Left renal cortex interstitium (tissue), 4 donors: ENCODE measurements at places on chromosomes 1 and 21.

DNA sequence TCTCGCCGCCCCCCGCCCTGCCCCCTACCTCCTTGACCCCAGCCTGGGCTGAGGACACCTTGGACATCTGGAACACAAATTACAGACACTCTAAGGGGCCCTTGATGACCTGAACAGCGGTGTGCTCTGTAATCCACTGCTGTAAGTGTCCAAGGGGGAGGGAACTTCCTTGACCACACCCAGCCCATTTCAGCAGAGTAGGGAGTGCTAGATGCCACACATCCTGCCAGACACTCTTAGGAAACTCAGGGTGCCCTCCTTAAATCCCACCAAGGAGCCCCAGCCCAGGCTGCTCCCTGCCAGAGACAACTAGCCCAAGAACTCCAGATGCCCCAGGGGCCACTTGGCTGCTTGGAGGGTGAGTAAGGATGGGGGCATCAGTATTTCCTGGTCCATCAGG, 282.2 kb downstream of the RRAGC start:
- no peak for DNase-seq

- no peak for DNase-seq
Measured at GRCh38 chr1:70517444-70517843, 106.4 kb downstream of the CTH start.

- no peak for DNase-seq
Measured at GRCh38 chr1:154621875-154622274, 13.9 kb upstream of the ADAR start.

GRCh38 chr1:8540261-8540941, 222.5 kb downstream of the SLC45A1 start:
- DNase-seq = no peak

DNA sequence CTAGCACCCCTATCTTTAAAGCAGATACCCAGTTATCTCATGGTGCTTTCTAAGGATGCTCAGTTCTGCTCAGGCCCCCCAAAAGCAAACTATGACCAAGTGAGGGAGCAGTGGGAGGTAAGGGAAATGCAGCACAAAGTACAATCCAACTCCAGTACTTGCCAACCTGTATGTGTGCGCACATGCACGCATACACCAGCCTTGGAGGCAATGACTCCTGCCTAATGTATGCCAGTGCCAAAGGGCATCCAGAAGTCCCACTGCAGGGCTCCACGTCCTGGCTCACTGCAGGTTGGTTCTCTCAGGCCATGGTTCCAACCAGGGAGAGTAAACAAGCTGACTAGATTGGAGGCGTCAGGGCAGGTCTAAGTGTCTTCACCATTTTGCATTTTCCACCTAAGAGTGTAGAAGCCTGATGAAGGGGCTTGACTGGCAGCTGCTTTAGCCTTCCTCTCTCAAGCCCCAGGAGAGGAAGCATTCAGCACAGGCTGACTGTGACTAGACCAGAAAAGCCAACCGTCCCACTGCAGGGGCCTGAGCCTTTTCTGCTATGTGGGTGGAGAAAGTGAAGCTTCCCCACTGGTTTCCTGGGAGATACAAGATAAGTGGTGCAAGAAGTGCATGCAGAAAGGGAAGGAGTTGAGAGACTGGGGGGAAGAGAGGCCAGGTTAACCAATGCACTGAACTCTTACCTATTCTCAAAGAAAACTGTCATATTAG, 7.7 kb downstream of the AMIGO1 start:
- DNase-seq = no peak

DNA sequence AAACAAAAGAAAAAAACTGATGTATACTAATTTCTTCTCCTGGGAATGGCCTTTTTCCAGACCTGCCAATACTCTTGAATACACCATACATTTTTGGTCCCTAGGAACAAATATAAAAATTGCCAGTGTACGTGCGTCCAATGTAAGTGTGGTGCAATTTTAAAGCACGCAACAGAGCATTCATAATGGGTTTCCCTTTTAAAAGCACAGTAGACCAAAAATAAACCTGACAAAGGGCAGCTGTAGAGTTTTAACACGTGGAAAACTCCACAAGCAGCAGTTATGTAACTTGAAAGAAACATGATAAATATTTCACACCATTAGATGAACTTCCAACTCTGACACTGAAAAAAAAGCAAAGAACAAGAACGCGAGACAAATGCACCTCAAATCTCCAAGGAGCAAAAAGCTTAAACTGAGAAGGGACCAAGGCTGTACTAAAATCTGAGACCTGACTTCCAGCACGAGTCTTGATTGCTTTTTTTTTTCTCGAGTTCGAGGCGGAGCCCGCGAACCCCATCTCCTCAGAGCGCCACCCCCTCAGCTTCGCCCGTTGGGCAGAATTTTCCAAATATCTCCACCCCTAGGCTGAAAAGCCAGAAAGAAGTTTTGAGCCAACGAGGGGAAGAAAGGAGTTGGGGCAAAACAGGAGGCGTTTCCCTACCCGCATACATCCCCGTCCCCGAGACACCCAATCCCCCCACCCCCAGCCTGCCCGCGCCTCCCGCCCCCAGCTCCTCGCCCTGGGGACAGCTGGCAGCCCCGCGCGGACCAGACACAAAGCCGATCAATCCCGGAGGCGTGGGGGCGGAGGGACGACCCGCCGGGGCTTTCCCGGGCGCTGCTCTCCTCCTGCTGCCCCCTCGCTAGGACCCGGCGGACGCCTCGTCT, at the start of gene JAM2:
Gene JAM2, plus strand, starts transcription at position 599 of the 891 bp plus-strand sequence. CDS start 564 bp downstream, outside the sequence.
- DNase-seq = peak; percentile 38

- no peak for DNase-seq
Measured at GRCh38 chr1:44220755-44221154, 7.5 kb downstream of the DMAP1 start.

DNA sequence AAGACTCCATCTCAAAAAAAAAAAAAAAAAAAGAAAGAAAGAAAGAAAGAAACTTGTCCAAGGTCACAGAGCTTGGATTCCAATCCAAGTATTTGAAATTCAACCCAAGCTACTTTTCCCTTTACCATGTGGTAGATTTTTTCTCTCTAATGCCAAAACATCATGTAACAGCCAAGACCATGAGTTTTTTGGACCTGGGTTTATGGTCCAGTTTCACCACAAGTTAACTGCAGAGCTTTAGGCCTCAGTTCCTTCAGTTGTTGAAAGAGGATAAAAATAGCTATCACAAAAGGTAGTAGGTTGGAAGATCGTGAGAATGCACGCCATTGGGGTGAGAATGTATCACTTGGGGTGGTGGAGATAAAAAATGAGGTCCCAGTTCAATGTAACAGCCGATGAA, 33.4 kb downstream of the ATP2B4 start:
- no peak for DNase-seq

DNA sequence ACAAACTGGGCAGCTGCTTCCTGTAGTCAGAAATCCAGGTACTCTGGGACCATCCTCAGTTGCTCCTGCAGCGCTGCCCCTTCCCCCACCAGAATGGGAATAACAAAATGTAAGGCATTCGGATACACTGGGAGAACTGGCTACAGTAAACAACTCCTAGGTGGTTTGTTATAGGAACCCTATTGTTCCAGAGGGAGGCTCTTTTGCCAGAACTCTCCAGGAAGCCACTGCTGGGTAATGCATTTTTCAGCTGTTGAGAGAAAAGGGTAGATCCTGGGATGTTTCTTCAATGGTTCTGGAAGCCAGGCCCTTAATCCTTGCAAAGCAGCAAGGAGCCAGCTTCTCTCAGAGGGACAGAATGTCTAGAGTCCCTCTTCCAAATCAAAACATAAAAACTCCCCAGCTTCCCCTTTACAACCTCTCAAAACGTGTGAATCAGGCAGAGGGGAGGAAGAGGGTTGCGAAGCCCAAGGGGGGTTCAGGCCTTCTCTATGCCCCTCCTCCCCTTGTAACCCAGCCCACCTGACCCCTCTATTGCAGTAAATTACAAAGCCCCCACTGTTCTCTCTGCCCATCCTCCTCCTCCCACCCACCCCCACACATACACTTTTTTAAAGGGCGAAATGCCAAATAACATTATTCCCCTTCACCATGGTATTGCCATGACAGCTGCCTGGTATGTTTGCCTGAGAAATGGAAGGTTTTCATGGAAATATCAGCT, 29.1 kb downstream of the PLPP3 start:
- DNase-seq = no peak

DNA sequence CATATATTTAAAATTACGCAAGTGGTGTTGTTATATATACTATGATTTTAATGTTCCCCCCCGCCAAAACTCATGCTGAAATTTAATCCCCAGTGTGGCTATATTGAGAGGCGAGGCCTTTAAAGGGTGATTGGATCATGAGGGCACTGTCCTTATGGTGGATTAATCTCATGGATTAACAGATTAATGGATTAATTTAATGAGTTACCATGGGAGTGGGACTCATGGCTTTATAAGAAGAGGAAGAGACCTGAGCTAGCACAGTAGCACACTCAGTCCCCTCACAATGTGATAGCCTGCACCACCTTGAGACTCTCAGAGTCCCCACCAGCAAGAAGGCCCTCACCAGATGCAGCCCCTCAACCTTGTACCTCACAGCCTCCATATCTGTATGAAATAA, 34.8 kb downstream of the C1orf198 start:
- no peak for DNase-seq

- peak; percentile 59 for DNase-seq
Measured at GRCh38 chr1:27349784-27350662, 8.2 kb downstream of the SYTL1 start.

DNA sequence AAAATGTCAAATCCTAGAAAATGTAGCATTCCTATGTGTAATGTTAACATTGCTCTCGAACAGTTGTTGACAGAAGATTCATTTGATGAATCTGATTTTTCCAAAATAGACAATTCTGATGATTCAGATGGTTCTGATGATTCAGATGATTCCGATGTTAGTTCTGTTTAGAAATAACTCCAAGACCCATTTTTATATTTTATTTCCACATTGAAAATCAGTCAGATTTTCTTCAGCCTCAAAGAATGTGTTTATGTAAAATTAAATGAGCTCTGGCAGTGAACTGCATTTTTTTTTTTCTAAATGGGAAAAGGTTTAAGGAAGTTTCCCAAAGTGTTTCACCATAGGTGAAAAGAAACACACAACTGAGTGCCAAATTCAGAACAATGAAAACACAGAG, 136.5 kb downstream of the TSEN15 start:
- DNase-seq = no peak

DNA sequence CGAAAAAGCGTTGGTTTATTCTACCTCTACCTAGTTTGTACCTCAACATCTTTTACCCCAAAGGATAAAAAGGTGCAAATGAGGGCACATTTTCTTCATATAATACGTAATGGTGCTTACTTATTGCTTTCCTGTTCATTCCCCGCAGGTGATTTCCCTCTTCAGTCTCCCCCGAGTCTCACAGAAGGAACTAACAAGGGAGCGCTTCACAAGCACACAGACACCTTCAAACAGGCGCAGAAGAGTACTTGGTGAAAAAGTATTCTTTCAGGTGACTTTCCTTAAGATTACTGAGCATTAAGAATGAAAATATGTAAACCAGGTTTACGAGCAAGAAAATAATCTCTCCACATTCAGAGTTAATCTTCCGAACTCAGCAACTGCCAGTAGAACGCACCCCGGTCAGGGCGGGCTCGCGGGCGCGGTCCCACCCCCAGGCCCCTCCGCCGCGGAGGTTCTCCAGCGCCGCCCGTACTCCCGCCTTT, 511 bp upstream of the RABGAP1L start:
- DNase-seq = no peak

DNA sequence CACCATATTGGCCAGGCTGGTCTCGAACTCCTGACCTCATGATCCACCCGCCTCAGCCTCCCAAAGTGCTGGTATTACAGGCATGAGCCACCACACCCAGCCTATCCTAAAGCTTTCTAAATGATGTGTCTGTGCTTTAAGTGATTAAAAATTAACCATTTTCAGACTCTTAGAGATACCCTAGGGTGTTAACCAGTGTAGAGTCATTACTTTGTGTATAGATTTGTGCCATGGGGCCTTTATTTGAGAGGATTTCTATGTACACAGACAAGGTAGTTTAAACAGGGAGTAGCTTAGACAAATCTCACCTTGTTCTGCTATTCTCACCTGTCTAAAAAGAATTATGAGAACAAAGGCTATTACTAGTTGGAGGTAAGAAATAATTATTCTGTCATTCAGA, 12.7 kb upstream of the PLEKHM2 start:
- no peak for DNase-seq

DNA sequence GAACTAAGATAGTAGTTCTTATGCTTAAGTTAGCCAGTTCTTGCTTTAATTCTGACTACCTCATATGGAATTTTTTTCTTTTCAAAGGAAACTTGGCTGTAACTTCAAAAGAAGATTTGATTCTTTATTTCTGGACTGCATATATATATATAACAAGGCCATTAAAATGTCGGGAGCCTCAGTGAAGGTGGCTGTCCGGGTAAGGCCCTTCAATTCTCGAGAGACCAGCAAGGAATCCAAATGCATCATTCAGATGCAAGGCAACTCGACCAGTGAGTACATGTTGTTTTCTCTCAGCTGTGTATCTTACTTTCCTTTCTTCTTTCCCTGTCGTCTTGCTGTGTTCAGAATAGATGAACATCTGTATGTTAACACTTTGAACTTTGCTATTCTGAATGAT, 21.8 kb downstream of the KIF1B start:
- no peak for DNase-seq

DNA sequence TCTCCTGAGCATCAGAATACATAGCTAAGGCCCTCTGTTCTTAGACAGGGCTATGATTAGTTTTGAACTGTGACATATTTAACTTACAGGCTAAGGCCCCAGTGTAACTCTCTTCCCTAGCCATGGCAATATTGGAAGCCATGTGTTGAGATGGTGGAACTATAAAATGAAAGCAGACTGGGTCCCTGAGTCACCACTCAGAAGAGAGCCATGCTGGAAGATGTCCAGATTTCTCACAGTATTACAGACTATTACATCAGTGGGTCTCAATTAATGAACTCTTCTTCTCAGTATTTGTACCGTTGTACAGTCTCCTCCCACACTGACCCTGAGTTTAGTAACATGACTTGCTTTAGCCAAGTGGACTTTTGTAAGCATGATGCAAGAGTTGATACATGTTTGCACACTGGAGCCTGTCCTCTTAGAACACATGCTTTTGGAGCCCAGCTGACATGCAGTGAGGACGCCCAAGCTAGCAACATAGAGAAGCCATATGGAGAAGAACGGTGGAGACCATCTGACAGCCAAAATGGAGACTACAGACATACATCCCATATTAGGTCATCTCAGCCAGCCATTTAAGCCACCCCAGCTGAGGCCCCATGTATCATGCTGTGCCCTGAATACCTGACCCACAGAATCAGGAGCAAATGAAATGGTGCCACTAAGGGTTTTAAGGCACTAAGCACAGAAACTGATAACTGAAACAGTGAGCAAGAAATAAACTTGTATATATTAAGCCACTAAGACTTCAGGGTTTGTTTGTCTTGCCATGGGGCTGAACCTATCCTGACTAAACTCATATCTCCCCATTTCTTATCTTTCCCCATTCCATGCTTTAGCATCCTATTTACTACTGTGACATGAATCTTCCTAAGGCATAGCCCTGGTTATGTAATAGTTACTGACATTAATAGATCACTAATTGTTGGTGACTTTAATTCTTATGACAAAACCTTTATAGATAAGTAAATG, 24.4 kb downstream of the TBX15 start:
- DNase-seq = no peak

GRCh38 chr1:179128520-179128919, 46.6 kb downstream of the TOR3A start:
- no peak for DNase-seq

- DNase-seq = no peak
Measured at GRCh38 chr1:235073968-235074522, 54.6 kb downstream of the TOMM20 start.
